ENCODE measurements at places on chromosomes 6 and 20.
A peak's percentile ranks its signal among the peaks of the same experiment; 100 is the strongest.

GRCh38 chr6:100269189-100269588, 195.5 kb downstream of the SIM1 start:
- no peak for DNase-seq

DNA sequence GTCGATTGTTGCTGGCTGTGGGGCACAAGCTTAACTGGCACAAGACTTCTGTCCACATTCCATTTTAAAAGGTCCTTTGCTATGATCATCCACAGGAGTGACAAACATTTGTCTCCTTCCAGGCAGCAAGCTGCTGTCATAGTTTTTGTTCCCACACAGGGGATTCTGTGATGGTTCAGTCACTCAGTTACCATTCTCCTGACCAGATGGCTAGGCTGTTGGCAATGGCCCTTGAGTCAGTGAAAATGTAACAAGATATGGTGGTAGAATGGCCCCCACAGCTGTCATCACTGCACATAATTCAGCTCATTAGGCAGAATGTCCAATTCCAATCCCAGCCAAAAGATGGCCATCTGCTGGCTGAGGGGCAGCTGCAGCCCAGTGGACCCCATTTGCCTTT, 13.7 kb downstream of the BPIFA1 start:
- no peak for DNase-seq

GRCh38 chr20:62281161-62281933, 21.4 kb upstream of the ADRM1 start:
- no peak for DNase-seq

DNA sequence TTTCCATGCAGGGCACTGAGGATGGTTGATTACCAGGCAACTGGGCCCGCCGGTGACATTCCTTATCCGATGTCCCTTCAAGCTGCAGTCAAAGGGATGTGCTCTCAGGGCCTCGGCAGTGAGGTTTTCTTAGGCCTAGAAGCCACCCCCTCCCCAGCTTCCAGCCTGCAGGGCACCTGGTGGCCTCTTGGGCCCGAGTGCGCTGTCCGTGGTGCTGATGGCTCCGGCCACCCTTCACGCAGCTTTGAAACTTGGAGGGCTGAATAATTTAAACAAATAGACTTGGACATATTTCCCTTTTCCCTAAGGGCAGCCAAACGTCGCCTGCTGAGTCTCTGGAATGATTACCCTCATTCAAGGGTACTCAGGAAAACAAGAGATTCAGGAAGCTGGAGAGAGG, 8.9 kb upstream of the MLN start:
- DNase-seq, result no peak

- no peak for DNase-seq
These were observed 28.1 kb downstream of the LY86 start for GRCh38 chr6:6616656-6617055.

GRCh38 chr20:57476084-57476526, 48.8 kb downstream of the CTCFL start:
- DNase-seq, result no peak

- DNase-seq, result no peak
These were observed 38.5 kb downstream of the PKIB start for GRCh38 chr6:122648726-122649125.

DNA sequence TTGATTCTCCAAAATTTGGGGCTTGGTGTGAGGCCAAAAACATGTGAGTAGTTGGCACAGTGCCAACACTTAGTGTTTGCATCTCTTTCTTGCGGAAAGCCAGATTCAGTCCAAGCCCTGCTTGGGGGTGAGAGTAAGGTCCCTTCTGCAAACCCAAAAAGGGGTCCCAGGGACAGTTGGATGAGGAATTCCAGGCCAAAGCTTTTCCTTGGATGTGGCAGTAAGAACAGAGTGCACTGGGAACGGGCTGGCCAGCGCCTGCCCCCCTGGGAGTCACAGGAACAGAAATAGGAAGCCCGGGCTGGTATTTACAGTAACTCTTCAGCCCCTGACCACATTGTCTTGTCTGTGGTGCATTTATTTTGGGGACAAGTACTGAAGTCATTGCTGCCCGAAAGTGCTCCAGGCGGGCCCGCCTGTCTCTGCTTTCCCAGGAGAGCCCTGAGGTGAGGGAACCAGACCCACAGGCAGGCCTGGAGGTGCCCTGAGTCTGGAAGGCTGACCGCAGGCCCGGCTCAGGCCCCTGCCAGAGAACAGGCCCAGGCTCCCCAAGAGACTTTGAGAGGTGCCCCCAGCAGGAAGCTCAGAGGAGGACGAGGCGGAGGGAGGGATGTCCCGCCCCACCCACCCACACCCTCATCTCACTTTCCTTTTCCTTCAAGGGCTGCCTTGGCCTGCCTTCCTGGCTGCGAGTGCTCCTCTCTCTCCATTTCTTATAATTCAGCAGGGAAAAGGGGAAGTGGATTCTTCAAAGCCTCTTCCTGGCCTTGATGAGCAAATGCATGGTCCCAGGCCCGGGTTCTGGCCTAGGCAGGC, 218.4 kb downstream of the MAFB start:
- DNase-seq, result no peak

DNA sequence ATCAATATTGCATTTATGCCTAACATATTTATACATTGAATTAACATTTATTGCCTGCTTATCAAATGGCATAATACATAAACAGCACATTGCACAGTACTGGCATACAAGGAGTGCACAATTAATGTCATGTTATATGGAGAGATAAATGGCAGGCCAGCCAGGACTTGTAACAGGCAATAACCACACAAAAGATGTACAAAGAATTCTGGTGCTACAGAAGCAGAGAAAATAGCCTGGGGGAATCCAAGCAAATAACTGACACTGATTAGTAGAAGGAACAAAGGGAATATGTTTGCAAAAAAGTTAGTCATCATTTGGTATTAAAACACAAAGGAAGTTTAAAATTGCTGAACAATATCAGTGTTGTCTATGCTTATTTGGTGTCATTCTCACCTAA, 27.3 kb downstream of the COL21A1 start:
- DNase-seq, result no peak

GRCh38 chr20:50746138-50746940, 15.0 kb downstream of the PARD6B start:
- no peak for DNase-seq

DNA sequence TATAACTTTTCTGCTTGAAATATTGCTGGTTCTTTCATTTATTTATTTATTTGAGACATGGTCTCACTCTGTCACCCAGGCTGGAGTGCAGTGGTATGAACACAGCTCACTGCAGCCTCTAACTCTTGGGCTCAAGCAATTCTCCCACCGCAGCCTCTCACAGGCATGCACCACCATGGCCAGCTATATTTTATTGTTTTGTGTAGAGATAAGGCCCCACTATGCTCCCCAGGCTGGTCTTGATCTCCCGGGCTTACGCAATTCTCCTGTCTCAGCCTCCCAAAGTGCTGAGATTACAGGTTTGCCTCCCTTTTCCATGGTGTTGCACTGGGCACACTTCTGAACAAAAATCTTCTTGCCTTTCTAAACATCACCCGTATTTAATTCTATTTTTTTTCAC, 39.1 kb upstream of the RNGTT start:
- DNase-seq, result no peak

DNA sequence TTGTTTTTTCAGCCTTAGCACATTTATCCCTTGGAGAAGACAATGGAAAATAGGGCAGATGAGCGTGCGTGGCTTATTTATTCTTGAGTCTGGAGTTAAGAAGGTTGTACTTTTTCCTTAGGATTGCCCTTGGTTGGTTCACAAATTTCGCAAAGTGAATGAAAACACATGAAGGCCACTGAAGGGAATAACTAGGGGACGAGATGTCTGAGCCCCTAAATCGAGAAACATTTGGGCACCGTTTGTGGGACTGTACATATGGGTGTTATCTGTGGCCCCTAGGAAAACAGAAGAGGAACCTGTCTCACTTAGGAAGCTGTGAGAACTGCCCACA, 19.4 kb upstream of the TRIM27 start:
- no peak for DNase-seq

DNA sequence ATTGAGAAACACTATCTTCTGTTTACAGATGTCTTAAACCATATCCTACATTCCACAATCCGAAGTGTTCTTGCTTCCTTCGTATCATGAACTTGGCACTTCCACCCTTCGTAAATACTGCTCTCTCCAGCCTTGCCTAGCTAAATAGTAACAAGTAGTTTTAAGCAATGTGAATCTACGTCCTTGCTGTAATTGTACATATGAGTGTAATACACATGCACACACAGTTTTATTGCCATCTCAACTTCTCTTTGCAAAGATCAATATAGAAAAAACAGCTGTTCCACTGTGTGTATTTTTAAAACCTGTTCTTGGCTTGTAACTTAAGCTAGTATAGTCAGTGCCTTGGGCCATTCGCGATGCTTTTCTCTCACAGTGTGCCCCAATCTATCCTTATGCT, 1524.7 kb downstream of the GRIK2 start:
- DNase-seq, result no peak

GRCh38 chr6:111550953-111551352, 54.7 kb downstream of the TRAF3IP2 start:
- DNase-seq, result no peak

DNA sequence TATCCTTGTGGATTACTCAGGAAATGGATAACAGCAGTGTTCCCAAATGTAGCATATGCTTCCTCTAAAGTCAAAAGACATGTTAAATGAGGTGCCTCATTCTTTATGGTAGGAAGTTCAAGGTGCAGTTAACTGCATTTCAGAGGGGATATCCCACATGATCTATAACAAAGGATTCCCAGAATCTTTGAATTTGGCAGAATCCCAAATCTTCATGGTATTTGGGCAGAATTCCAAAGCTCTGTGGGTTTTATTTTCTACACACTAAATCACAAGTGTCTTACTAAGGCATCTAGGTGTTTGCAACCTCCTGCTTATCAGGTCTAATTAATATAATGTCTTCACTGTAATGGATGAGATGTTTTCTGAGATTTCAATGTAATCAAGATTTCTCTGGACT, 364.3 kb upstream of the MAN1A1 start:
- DNase-seq, result no peak

DNA sequence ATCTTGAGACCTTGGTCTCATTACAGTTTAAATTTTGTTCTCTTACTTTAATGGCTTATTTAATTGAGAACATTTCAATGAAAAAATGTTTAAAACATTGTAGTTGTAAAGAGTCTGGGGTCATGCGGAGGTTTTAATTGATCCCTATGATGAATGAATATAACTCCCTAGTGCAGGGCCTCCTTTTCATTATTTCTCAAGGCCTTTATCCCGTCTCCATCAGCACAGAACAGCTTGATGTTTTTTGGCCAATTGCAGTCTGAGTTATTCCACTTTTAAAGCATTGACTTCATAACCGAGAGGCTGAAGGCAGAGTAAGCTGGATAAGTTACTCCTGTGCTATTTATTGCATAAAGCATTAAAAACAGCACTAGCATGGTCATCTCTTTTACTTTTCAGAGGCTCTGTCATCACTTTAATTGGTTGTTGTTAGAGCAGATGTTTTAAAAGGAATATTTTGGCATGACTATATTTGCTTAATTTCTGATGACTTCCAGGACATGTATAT, 83.4 kb downstream of the DTD1 start:
- DNase-seq, result no peak

DNA sequence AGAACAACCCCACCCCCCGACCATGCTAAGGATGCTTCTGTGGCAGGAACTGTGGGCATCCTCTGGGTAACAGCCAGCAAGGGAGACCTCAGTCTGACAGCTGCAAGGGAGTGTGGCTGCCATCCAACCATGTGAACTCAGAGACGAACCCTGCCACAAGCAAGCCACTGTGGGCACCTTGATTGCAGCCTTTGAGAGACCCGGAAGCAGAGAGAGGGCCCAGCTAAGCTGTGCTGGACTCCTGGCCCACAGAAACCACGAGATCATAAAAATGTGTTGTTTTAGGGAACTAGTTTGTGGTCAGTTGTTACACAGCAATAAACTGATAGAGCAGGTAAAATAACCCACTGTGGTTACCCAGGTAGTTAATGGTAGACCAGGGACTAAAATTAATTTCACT, 414.6 kb downstream of the CDH26 start:
- DNase-seq, result no peak

- peak; percentile 49 for DNase-seq
These were observed at the start of gene FNDC11 for GRCh38 chr20:63553933-63554290. Gene FNDC11, plus strand, starts transcription at chr20:63554159. Its CDS starts 1,505 bp downstream, at chr20:63555664.

- DNase-seq, result no peak
These were observed 96.9 kb downstream of the PRSS35 start for GRCh38 chr6:83609248-83609647.

GRCh38 chr6:14717307-14717706, 528.6 kb upstream of the JARID2 start:
- DNase-seq, result no peak

DNA sequence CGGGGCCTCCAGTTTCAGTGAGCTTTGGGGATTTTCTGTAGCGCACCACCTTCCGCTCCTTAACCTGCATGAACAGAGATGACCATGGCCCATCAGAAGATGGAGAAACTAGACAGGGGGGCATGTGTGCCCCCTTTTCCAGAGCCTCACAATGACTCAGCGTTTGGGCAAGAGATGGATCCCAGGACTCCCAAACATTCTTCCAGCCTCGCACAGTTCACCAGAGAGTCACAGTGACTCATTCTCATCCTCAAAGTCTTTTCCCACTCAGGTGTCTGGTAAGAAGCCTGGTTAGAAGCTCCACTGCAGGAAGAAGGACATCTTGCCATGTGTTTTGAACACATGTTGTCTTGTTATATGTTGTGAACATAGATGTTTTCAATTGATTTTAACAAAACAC, 76.2 kb upstream of the FRMD1 start:
- no peak for DNase-seq

- DNase-seq, result no peak
These were observed 4.9 kb upstream of the SCP2D1 start for GRCh38 chr20:18808712-18809111.

DNA sequence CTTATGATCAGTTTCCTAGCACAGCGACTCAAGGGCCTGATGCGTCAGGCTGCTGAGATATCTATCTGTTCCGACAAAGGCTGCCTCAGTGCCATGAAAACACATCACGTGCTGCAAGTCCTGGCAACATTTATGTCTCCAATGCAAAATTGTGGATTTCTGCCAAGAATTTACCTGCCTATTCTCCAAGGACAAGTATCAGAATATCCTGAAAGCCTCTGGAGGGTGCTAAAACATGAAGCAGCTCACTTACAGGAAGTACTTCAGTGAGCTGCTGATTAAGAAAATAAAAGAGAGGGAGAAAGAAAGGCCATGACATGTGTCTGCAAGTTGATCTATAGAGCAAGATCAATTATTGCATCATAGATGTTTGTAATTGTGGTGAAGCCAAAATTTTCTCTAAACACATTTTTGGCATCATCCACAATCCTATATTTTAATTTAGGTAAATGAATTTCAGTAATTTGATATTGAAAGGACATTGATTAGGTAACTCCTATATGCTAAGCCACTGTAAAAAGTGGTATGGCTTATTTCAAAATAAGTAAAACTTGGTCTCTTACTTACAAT, 25.8 kb upstream of the TPBG start:
- no peak for DNase-seq

All from stimulated activated CD8-positive, alpha-beta memory T cell treated with anti-CD3 and anti-CD28 coated beads, Interleukin-12 subunit alpha, Interleukin-12 subunit beta, amount 100 ng/mL, for 4 hours (primary cell).